ENCODE measurements at places on chromosomes 11 and 22.

DNA sequence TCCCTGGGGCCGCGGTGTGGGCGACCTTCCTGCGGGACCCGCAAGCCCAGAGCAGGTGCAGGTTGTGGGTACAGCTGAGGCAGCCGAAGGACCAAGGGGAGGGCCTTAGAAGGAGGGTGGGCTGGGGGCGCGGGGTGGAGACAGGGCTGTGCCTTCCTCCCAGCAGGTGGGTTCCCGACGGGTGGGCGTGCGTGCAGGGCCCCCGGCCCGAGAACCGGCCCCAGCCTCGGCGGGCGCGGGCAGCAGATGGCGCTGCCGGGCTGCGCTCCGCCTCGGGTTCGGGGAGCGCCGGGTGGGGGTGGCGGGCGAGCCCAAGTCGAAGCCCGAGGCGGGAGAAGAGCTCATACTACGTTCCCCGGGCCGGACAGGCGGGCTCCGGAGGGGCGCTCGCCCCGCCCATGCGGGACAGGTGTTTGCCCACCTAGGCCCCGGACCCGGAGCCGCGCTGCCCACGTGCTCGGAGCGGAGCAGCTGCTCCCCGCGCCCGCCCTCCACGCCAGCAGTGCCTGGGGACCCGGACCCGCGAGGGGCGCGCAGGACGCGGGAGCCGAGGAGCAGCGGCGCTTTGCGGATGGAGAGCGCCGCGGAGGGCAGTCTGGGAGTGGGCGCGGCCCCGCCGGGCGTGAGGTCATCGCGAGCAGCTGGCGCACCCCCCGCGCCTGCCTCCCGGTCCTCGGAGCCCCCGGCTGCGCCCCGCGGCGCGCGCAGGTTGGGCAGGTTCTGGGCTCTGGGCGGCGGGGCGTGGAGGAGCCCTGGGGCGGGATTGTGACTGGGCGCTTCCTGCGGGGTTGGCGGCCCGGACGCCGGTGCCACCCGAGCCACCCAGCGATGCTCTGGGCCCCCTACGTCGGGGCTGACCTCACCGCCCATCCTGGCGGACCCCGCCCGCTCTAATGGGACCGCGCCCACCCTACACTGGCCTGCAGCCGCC lies 25.3 kb downstream of the DUSP8 start:
- peak; percentile 49 for DNase-seq

DNA sequence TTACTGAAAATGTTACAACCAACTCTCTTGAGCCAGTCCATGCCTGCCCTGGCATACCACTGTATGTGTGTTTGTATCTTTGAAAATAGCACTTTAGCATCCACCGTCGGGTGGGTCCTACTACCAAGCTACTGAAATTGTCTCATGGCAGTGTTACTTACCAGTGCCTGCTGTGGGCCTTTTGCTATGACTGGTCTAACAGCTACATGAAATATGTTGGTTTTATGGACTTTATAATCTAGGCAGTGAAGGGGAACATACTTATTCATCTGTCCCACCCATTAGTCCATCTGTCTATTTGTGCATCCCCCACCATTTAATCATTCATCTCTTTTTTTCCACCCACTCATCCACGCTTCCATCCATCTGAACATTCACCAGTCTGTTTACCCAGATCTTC lies 106.0 kb downstream of the NAV2 start:
- DNase-seq, result no peak

DNA sequence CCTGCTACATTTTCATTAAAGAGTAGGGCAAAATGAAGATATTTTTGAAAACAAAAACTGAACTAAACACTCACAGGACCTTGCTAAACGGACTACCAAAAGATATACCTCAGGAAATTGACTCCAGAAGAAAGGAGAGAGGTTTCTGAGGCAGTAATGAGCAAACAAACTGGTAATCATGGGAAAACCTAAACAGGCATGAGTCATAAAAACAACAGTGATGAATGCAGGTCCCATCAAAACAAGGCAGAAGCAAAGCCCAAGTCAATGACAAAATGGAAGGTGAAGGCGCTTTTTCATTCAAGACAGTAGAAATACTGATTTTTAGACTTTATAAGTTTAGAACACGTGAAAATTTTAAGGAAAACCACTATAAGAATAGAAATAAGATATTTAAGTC lies 104.5 kb downstream of the EFCAB6 start:
- peak; percentile 16 for DNase-seq

GRCh38 chr22:44085743-44086270 lies 61.7 kb downstream of the PARVB start:
- DNase-seq, result peak; percentile 90

DNA sequence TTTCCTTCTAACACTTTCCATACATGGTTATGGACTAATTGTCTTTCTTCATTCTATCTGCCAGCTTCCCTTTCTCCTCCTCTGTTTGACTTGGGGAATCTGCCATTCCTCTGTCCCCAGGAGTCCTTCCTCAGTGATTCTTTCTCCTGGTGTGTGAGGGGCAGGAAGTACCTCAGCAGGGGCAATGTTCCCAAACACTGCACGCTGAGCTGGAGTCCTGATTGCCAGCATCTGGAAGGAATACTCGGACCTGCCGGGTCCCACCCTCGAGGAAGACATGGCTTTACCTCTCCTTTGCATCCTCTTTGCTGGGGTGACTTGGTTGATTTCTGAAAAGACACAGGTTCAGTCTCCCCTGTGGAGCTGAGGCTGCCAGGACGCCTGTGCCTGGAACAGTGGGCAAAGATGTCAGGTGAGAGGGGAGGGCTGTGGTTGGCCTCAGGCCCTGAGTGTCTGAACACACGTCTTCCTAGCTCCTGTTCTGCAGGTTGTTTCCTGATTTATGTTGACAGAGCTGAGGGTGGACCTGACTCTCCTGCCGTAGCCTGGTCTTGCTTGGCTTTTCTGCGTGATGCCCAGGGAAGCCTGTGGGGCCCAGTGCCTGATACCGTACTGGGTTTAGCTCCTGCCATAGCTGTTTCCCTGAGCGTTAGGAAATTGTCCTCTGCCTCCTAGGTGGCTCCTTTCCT lies 4.3 kb downstream of the COX8A start:
- DNase-seq, result no peak

DNA sequence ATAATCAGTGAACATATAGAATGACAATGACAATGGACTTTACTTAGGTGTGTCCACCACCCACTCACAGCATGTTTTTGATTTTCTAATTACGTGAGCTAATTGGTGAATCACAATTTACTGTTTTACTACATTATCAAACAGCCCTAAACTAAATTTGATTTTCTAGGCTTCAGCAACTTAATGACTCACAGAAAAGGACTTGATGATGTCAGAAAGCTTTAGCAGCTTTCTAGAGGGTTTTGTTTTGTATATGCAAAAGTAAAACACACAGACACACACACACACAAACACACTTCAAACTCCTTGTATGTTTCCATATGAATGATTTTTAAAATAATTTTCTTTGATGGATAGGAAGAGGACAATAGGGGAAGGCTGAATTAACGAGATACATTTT lies 878.6 kb upstream of the CCDC90B start:
- no peak for DNase-seq

DNA sequence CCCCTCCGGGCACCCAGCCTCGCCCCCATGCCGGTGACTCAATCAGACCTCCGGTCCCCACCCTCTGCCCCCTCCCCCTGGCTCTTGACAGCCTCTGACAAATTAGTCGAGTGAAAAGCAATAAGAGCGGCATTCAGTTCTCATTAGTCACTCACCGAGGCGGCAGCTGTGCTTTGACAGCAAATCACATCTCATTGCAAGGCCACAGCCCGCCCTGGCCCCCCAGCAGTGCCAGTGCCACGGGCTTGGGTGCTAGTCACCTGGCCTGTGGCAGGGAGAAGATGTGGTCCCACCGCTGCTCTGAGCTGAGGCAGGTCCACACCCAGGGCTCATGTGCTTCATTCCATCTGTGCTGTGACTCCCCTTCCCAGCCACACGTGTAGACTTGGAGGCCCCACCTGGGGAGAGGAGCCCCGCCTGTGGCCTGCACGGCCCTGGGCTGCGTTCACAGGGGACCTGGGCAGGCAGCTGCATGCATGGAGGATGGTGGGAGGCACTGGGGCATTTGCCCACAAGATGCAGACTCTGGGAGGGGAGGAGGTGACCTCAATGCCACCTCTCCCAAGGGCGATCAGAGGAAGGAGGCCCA lies 7.4 kb upstream of the TH start:
- DNase-seq, result no peak

DNA sequence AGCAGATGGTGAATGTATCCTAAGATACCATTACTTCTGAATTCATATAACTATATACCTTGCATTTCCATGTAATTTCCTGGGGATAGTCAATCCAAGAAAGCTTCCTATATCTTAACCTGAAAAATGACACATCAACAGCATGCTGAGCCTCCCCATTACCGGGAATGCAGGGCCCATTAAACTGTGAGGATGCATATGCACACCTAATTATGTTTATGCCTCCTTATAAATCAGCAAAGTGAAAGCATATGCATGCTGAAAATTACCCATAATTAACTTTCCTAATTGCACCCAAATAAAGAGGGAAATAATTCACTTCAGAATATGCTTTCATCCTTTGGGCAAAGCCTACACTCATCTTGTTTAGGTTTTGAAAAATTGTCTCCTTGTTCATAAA lies 663.0 kb downstream of the KCNA4 start:
- no peak for DNase-seq

DNA sequence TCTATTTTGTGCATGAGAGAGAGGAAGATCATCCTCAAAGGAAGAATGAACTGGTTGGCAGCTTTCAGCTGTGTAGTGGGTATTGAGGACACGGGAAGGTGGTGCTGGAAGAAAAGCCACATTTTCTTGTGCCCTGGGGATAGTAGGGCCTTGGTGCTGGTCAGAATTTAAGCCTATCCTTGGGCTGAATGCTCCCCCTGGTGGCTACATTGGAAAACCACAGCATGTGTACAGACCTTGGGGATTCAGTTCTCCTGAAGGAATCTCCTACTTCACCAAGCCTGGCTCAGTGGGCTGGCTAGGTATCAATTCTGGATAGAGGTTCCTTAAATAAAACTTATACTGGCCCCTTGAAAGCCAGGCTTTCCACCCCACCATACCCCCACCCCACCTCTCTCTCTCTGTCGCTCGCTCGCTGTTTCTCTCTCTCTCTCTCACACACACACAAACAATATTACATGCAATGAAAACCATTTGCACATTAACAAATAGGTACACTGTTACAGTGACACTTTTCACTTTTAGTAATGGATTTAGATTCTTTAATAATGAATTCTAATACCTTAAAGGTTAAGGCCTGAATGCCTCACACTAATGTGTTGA lies 2.8 kb upstream of the OR51M1 start:
- peak; percentile 32 for DNase-seq

- DNase-seq, result no peak
These were observed 16.2 kb upstream of the RAC2 start for GRCh38 chr22:37260155-37260795.

- no peak for DNase-seq
These were observed 191.8 kb upstream of the E2F8 start for GRCh38 chr11:19432370-19433061.

- no peak for DNase-seq
These were observed 112.5 kb downstream of the KCNQ1OT1 start for GRCh38 chr11:2587132-2587930.

GRCh38 chr11:47411884-47412746 lies 3.7 kb downstream of the SLC39A13 start:
- no peak for DNase-seq

GRCh38 chr11:117796872-117797529 lies at the start of gene DSCAML1:
Gene DSCAML1 (minus strand): TSS chr11:117797216. CDS start chr11:117797079, 137 bp downstream.
- no peak for DNase-seq

- DNase-seq, result no peak
These were observed 52.5 kb downstream of the MACROD1 start for GRCh38 chr11:64113462-64113780.

DNA sequence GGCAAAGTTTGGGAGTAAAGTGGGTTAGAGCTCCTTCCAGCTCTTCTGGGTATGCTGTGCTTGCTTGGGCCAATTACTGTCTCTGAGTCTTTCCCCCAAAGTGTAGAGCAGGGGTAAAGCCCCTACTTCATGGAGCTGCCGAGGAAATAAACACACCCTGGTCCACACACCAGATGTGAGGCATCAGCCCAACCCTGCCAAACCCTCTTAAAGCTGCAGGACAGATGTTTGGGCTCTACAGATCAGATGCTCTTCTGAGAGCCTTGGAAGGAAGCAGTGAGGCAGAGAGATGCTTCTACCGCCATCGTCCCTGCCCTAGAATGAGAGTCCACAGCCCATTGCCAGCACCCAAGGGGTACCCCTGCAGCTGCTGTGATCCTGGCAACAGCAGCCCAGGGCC lies 64.7 kb downstream of the ELFN2 start:
- DNase-seq, result no peak

GRCh38 chr11:12581923-12582322 lies 92.3 kb upstream of the TEAD1 start:
- DNase-seq, result peak; percentile 57

DNA sequence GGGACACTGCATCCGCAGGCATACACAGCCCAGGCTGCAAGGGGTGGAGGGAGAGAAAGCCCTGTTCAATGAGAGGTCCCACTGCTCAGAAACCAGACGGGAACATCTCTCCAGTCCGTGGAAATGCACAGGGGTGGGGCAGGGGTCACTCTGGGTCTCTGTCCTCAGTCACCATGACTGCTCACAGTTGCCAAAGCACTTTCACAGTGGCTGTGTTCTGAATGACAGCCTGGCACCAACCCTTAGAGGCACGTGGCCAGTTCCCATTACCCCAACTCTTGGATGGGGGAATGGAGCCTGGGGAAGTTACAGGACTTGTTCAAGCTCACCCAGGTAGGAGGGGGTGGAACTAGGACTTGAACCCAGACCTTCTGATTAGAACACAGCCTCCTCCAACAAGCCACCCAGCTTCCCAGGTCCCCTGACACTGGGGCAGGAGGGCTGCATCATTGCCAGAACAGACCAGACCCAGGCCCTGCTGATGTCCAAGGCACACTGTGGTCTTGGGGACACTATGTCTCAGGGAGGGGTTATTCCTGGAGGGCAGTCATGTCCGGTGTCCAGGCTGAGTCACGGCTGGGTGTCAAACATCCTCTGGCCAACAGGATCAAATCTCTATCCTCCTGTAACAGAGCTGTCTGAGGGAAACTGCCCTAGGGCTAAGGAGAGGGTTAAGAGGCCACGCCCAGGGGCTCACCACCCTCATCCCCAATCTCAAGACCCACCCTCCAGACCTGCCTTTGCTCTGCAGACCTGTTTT lies 8.2 kb downstream of the ZNF70 start:
- DNase-seq, result no peak

DNA sequence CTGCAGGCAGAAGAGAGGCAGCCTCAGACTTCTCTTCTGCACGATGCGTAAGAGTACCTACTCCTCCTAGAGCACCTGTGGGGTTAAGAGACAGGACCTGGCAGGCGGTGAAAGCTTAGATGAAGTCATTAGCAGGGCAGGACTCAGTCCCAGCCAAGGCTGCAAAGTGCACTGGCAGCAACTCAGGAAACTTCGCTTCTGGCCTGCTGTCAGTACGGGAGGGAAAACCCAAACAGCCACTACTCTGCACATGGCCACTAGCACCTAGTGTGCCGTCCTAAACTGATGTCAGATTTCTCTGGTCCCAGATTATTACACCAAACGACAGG lies 8.8 kb upstream of the KLHL35 start:
- DNase-seq, result no peak
